ENCODE measurements at places on chromosomes 2 and 18. TPM values are rescaled to one million over a fixed set of nuclear protein-coding genes. Genes with fewer than 3 reads are reported as not detected.

SCG2 gene
- 0.31 TPM for total RNA-seq

IL36RN gene
- total RNA-seq: not detected

TEX44 gene
- total RNA-seq: not detected

GKN1 gene
- total RNA-seq: not detected

TXNL1 gene
- total RNA-seq: 73.6 TPM

SMYD5 gene
- total RNA-seq: 45.8 TPM

MYCN gene
- total RNA-seq: 145 TPM

- DNase-seq: no peak
These were observed 1.4 kb downstream of the RPRD1A start for GRCh38 chr18:36066001-36066400.

GRCh38 chr2:37326285-37326684 is 1.7 kb upstream of the PRKD3 start:
- no peak for DNase-seq

- DNase-seq: no peak
These were observed 135.0 kb upstream of the RIOK3 start for GRCh38 chr18:23317975-23318675.

DNA sequence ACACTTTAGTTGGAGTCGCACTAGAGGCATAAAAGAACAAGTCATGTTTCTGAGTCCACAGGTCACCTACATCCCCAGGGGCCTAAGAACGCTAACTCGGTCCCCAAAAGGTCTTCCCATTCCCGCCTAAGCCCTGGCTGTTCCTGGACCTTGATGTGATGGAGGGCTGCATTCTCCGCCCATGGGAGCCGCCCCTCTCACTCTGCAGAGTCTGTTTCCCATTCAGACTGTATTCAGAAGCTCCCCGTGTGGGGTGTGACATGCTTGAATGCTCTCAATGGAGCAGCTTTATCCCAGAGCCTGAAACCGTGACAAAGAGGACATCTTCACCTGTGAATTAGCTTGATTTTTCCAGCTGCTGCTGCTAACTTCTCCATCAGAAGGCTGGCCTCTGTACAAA is 319.0 kb upstream of the KLHL29 start:
- no peak for DNase-seq

- DNase-seq: no peak
These were observed 193.6 kb upstream of the PKDCC start for GRCh38 chr2:41854227-41854626.

GRCh38 chr2:23592061-23592685 is 207.2 kb downstream of the KLHL29 start:
- no peak for DNase-seq

DNA sequence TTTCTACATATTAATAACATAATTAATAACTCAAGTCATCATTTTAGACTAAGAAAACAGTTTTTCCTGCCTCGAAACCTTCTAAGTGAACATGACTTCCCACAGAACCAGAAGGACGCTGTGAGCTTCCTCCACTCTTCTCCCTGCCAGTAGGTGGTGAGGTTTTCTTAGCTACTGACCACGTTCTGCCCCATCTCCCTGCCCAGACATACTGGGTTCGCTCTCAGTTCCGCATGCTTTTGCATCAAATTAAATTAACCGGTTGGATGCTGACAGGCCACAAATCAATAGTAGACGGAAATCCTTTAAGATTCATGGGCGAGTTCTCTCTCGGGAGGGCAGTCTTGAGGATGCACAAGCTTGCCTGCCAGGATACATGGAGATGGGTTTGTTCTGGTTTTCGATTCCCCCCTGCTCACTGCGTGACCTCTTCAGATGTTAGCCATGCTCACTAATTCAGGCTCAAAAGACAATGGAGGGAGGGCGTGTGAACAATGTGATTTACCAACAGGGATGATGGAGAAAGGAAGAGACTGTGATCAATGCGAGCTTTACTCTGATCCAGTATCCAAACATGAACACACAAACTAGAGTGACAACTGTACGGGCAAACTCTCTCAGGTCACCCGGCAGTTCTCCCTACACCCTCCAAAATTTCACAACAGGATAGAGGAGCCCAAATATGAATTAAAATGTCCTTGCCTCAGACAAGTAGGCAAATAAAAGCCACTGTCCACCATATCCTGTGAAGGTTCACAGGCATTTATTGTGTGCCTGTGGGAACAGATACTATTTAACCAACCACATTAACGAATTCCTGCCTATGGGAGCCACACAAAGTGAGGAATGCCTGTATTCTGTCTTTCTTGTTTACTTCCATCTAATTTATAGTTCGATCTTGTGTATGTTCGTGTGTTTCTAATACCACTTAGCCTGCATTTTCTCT is 375.7 kb downstream of the EIPR1 start:
- DNase-seq: peak; percentile 15

- no peak for DNase-seq
These were observed 19.1 kb downstream of the SEPTIN2 start for GRCh38 chr2:241334813-241335212.

- DNase-seq: no peak
These were observed 1.8 kb downstream of the HOXD9 start for GRCh38 chr2:176124110-176124946.

DNA sequence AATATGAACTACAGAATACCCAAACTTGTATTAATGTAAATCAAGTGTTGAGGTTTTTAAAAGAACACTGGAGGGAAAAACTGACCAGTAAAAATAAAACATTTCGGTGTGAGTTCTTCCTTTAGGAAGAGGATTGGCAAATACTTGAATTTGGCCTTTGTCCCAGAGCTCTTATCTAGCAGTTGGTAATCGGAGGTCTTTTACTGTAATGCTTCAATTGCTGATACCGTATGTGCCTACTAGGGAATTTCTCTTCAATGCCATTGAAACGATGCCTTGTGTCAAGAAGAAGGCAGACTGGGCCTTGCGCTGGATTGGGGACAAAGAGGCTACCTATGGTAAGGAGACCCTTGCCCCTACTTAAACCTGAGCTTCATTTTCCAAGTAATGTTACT is 4.1 kb downstream of the RRM2 start:
- DNase-seq: no peak

DNA sequence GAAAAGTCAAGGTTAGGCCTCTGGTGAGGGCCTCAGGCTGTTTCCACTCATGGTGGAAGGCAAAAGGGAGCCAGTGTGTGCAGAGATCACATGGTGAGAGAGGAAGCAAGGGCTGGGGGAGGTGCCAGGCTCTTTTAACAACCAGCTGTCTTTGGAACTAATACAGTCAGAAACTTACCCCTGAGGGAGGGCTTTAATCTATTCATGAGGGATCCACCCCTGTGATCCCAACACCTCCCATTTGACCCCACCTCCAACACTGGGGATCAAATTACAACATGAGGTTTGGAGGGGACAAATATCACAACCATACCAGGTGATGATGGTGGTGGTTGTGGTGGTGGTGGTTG is 10.9 kb downstream of the POLI start:
- DNase-seq: peak; percentile 61

- no peak for DNase-seq
These were observed 251.2 kb upstream of the RBBP8 start for GRCh38 chr18:22681908-22682307.
